Stimulated activated CD8-positive, alpha-beta memory T cell treated with anti-CD3 and anti-CD28 coated beads, Interleukin-4, amount 100 ng/mL, for 1 hour (primary cell): ENCODE measurements at places on chromosomes 6 and 20.

- DNase-seq, result no peak
Measured at GRCh38 chr6:168692193-168692914, 251.4 kb downstream of the SMOC2 start.

- no peak for DNase-seq
Measured at GRCh38 chr6:135866445-135867123, 15.1 kb downstream of the PDE7B start.

DNA sequence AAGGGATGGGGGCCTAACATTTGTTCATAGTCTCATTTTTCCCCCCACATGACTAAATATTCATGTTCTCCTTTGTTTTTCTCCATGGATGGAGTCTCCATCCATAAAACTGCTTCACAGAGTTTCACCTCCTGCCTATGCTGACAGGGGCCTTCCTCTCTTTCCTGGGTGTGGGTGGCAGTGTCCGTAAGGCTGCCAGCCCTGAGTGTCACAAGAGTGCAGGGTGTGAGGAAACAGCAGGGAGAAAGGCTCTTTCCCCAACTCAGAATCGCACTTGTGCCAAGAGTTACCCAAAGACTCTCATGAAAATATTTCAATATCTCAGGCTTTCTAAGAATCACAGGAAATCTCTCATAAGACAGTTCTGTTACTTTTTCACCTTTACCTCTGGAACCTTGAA lies 346.2 kb upstream of the MMS22L start:
- no peak for DNase-seq

GRCh38 chr20:4546786-4547185 lies 174.9 kb upstream of the PRND start:
- no peak for DNase-seq

DNA sequence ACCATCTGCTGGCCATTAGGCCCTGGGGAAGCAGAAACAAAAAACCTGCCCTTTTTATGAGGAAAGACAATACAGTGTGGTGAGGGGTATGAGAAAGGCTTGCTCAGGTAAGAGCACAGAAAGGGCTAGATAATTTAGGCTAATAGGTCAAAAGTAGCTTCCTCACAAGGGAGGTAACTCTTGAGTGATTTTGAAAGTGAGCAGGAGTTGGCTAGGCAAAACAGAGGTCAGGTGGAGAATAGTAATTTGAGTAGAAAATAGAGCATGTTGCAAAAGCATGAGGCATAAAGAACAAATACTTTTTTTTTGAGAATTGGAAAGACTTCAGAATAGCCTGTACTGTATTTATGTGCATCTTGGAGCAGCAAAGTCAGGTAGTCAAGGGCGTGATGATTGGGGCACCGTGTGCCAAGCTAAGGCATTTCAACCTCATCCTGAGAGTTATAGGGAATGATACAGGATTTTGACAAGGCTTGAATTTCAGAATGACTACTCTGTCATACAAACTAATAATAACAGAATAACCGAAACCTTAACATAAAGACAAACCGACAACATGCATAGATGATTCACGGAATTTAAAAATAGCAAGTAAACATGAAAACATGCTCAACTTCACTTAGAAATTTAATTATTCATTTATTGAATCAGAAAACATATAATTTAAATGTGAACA lies 123.0 kb upstream of the ENPP5 start:
- DNase-seq, result no peak
